Fibroblast of skin of scalp (primary cell): ENCODE measurements at places on chromosomes 2 and 18.

GRCh38 chr2:57429831-57430230 is 616.8 kb upstream of the VRK2 start:
- no peak for DNase-seq

DNA sequence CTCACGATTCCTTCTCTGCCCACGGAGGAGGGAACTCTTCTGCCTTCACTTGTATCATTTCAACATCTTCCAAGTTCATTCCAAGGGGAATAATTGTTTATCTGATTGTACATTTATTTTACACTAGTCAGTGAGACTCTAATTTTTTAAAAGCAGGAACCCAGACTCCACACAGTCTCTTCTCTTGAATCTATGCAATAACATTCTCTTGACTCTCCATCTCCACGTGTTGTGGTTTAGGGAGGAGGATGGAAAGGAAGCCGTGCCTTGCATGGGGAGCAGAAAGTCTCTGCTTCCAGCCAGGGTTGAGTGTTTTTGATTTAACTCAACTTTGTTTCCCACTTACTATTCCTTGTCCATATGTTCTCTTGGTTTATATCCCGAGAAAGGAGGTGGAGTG is 131.1 kb upstream of the RIOK3 start:
- DNase-seq = peak; percentile 68

GRCh38 chr2:78676921-78677696 is 348.4 kb upstream of the REG3G start:
- no peak for DNase-seq

DNA sequence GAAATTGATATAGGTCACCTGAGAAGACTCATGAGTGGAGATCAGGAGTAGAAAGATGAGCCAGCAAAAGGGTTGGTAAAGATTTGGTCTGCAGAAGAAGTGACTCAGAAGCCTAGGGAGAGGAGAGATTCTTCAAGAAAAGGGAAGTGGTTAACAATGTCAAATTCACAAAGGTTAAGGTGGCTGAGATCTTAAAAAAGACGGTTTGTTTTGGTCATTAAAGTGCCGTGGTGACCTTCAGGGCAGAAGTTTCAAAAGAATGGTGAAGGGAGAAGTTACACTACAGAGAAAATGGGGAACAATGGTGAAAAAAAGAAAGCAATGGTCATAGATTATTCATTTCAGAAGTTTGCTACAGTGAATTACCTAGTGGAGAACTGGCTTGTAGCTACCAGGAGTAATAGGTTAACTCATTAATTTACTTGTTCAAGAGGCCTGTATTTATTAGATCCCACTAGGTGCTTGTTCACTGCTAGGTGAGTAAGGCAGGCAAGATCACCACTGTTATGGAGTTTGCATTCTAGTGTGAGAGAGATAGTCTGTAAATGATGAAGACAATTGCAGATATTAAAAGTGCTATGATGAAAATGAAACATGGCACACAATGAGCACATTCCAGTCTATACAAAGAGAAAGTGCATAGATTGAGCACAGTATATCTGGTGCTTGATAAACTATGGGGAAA is 43.0 kb downstream of the FBXO48 start:
- no peak for DNase-seq

GRCh38 chr18:519019-519879 is 18.7 kb upstream of the COLEC12 start:
- peak; percentile 75 for DNase-seq

- no peak for DNase-seq
Observed at GRCh38 chr2:223081789-223082188, 29.8 kb downstream of the KCNE4 start.
